Right lung (tissue), 10 donors: ENCODE measurements at places on chromosomes 5 and 9. TPM values are rescaled to one million over a fixed set of nuclear protein-coding genes. Genes with fewer than 3 reads are reported as not detected.

The B4GALT1 gene
- 81.6 TPM for polyA plus RNA-seq

The LIFR gene
- 202 TPM for polyA plus RNA-seq

GRCh38 chr5:44334622-44335021, 54.6 kb downstream of the FGF10 start:
- no peak for DNase-seq

DNA sequence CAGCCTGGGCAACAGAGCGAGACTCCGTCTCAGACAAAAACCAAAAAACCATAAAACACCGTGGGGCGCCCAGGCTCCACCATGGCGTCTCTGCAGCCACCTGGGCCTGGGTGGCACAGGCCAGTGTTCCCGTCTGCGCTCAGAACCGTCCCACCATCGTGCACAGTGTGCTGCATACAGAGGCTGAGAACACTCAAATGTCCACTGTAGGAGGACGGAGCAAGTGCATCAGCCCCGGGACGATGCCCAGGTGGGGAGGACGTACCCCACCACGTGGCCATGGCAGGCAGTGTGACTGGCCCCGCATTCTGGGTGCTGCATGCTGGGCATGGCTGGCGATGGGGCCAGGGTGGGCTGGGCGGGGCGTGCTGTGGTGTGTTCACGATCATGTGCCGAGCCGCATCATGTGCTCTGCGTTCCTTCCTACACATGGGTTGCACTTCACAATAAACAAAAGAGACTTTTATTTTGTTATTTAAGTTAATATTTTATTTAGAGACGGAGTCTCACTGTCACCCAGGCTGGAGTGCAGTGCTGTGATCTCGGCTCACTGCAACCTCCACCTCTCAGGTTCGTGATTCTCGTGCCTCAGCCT, 37.8 kb downstream of the EXD3 start:
- no peak for DNase-seq

DNA sequence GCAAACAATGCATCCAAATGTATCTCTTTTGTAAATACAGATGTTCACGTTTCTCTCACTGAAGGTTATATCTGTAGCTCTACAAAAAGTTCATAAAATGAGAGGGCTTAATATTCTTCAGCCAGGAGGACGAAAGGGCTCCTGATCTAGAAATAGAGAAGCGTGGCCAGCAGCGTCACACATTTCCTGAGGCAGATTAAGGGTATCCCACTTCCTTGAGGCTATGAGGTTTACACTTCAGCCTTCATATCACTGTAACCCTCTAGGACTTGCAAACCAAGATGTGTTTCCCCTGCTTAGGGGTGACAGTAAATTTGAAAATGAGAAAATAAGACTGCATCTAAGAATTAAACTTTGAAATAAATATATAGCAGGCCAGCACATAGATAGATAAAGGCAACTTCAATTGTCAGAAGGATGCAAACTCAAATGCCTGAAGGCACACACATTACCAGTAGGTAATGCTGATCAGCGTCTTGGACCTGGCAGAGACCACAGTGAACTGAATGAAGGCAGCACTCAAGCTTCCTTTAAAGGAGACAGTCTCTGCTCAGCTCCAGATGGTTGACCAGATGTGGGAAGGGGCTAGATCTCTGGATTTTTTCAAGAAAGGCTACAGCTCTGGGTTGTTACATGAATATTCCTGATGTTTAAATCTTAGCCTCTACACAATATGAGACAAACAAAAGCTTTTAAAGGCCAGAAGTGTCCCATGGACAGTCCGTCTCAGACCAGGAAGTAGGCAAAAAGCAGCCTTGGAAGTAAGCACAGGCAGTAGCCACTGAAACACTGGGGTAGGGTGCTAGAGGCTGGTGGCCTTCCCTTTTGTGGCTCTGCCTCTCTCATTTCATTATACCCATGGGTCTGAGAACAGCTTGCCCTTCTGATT, 197.7 kb downstream of the MCTP1 start:
- DNase-seq: no peak

- DNase-seq: no peak
Measured at GRCh38 chr9:68546596-68547390, 6.1 kb upstream of the TMEM252 start.

DNA sequence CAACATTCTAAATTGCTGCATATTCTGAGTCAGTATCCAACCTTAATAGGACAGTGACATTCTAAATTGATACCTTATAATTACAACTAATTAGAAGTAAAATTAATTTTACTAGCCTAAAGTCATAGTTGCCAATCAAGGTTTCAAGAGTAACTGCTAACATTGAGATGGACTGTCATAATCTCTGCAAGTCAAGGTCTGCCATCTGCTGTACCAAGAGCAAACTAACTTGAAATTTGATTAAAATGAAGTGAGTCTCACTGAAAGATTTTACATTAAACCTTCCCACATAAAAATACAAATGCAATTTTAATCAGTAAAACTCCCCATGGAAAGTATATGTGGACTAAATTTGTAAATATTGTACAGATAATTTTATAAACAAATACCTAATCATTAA, 235.3 kb downstream of the PRDM9 start:
- DNase-seq: no peak

The DNAJC21 gene
- polyA plus RNA-seq: 70.4 TPM

The ERAP2 gene
- polyA plus RNA-seq: 14.9 TPM

- DNase-seq: no peak
Measured at GRCh38 chr9:124487260-124488182, 19.7 kb downstream of the NR5A1 start.

GRCh38 chr5:172497591-172498255, 43.4 kb upstream of the SH3PXD2B start:
- no peak for DNase-seq

GRCh38 chr5:110058175-110058574, 368.4 kb downstream of the MAN2A1 start:
- DNase-seq: no peak

The PCDHA10 gene
- polyA plus RNA-seq: 0.67 TPM

The CCL27 gene
- 0.57 TPM for polyA plus RNA-seq

GRCh38 chr5:72284559-72285423, 35.2 kb downstream of the MRPS27 start:
- no peak for DNase-seq

DNA sequence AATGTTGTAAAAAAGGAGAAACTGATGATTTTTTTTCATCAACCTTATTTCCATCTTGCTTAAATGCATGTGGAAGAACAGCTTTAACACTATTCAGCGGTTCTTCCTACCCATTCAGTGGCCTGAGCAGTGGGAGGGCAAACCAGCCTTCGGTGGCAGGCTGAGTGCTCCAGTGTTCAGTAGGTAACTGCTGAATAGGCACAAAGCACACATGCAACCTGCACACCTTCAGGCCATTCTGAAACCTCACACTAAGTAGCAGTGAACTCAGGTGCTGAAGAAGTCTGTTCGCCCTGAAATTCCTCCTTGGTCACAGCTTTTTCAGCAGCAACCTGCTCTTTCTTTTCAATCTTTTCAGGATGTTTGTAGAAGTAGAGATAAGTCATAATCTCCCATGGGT, 26.1 kb downstream of the FBXO4 start:
- no peak for DNase-seq

DNA sequence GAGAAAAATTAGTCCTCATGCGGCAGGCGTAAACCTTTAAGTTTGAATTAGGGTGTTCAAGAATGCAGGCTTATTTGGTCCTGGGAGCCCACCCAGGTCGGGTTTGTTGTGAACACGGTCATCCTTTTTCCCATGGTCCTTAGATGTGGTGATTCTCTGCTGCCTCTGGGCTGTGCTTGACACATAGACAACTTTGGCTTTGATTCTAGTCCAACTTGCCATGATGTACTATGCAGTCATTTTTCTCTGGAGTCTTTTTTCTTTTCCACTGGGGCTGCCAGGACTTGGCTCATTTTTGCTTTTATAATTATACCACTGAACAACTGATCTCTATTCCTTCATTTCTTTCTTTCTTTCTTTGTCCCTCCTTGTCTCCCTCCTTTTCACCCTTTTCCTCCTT, 218.6 kb downstream of the SREK1 start:
- DNase-seq: peak; percentile 28

The PRDM9 gene
- polyA plus RNA-seq: not detected

GRCh38 chr5:113067635-113068344, 91.2 kb downstream of the DCP2 start:
- peak; percentile 65 for DNase-seq

- DNase-seq: no peak
Measured at GRCh38 chr9:96478829-96479371, 28.9 kb downstream of the HABP4 start.

DNA sequence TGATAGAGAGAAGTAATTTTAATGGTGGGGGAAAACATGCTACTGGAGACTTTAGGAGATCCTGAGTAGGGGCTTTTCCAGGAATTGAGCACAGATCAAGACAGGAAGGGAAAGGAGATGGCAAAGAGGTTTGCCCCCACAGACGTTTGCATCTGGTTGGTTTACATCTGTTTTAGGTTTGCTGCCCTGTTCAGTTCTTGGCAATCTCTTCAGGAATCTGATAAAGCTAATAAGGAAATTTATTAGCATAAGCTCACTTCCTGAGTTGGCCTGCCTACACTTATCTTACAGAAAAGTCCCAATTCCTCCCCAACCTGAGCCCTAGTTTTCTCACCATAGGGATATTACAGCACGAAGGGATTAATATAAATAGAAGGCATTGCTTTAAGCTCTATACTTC, 3.4 kb upstream of the CFAP95 start:
- no peak for DNase-seq

DNA sequence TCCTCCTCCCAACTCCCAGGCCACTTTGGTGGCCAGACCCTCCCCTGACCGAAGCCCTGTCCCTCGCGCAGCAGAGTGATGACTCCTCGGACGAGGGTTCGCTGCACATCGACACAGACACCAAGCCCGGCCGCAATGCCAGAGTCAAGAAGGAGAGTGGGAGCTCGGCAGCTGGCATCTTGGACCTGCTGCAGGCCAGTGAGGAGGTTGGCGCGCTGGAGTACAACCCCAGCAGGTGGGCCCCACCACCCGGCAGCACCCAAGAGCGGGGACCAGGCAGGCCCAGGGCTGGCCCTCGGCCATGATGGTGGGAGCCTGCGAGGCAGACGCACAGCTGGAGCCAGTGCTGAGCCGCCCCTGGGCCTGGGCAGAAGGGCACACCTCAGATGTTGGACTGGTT, 90.6 kb downstream of the PHF2 start:
- DNase-seq: no peak

The SCAI gene
- 16.7 TPM for polyA plus RNA-seq

GRCh38 chr5:154881986-154882385, 23.6 kb downstream of the CNOT8 start:
- DNase-seq: no peak

DNA sequence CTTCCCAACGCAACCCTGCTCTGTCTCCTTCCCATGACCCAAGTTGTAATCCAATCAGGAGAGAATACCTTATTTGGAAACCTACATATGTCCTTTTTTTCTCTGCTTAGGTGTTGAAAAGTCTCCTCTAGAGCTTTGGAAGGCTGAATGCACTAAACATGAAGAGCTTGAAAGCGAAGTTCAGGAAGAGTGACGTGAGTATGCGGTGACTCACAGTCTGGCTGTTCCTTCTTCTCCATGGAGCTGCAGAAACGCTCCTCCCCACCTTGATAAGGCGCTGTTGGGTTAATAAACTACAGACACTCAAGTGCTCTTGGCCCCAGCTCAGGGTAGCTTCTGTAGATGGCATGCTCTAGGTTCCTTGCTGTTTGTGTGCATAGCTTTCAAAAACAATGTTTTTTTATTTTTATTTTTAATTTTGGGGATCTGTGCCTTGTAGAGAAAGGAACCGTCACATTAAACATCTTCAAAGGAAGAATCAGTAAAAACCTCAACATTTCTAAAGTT, 30.7 kb downstream of the RAI14 start:
- DNase-seq: peak; percentile 73

DNA sequence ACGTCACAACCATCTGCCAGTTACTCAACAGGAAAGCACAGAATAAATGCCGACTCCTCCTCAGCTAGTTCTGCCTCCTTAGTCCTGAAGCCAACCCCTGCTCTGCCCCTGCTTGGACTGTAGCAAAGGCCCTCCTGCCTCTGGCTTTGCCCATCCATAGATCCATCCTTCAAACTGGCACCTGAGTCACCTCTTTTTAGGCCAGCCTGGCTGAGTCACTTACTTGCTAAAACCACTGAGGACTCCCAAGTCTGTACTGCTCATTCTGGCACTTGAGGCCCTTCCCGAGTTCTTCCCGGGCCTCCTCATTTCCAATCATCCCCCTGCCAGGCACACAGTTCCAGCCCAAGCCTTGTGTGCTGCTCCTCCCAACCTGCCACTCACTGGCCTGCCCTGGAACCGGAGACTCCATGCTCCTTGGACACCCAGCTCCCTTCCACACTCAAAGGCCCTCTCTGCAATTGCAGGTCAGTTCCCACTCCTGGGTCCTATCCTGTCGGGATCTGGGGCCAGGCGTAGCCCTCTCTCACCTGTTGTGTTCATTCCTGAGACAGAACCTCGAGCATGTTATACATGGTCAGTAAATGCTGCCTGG, 220.1 kb downstream of the DAB2IP start:
- DNase-seq: no peak

GRCh38 chr5:112738191-112738560, 491 bp downstream of the APC start:
- DNase-seq: no peak

- no peak for DNase-seq
Measured at GRCh38 chr5:98902733-98903132, 26.1 kb downstream of the CHD1 start.

- no peak for DNase-seq
Measured at GRCh38 chr9:89880721-89881120, 275.9 kb downstream of the GADD45G start.

DNA sequence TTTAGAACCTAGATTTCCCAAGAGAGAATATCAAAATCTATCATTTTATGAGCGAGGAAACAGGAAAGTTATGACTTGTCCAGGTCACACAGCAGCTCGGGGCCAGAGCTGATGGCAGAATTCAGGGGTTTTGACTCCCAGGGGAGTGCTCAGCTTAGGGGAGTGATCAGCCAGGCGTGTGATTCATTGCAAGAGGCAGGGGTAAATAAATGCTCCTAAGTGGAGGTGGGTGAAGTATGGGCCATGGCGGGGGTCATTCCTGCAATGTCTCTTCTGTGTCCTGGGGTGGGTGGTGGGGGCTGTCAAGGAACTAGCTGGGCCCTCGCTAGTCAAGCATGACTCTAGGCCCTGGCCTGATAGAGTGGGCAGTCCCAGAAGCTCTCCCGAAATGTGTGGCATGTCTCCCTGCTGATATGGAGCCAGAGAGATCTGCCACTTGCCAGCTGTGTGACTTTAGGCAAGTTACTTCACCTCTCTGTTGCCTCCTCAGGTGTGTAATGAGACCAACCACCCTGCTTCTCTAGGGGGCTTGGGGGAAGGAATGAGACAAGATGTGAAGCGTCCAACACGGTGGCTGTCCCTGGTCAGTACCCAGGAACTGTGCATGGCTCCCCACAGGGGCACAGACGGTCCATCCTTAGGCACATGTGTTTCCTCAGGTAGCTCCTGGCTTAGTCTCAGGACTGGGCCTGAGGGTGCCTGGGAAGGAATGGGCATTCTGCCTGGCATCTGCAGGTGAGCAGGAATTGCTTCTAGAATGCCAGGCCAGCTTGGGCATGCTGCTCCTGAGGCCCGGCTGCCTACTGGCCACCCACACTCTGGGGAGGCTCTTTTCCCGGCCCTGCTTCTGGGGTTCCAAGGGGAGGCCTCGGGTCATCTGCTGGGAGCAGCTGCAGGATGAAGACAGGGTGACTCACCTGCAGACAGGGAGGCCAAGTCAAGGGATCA, 36.5 kb upstream of the SH3PXD2B start:
- no peak for DNase-seq
